ENCODE measurements at places on chromosomes 2 and 18. TPM values are rescaled to one million over a fixed set of nuclear protein-coding genes. Genes with fewer than 3 reads are reported as not detected.

The KIAA2012 gene
- total RNA-seq, result not detected

The PCARE gene
- not detected for total RNA-seq

The GPBAR1 gene
- total RNA-seq, result 49.3 TPM

The WNT10A gene
- total RNA-seq, result 0.12 TPM

The RGPD3 gene
- 0.14 TPM for total RNA-seq

The TSPYL6 gene
- total RNA-seq, result not detected

The C1GALT1C1L gene
- total RNA-seq, result 0.92 TPM

- DNase-seq, result no peak
Observed at GRCh38 chr2:165144315-165144714, 59.5 kb downstream of the SCN3A start.

- no peak for DNase-seq
Observed at GRCh38 chr2:234164493-234165413, 114.3 kb downstream of the SPP2 start.

GRCh38 chr2:193743089-193743488, 1548.4 kb upstream of the TMEFF2 start:
- no peak for DNase-seq

DNA sequence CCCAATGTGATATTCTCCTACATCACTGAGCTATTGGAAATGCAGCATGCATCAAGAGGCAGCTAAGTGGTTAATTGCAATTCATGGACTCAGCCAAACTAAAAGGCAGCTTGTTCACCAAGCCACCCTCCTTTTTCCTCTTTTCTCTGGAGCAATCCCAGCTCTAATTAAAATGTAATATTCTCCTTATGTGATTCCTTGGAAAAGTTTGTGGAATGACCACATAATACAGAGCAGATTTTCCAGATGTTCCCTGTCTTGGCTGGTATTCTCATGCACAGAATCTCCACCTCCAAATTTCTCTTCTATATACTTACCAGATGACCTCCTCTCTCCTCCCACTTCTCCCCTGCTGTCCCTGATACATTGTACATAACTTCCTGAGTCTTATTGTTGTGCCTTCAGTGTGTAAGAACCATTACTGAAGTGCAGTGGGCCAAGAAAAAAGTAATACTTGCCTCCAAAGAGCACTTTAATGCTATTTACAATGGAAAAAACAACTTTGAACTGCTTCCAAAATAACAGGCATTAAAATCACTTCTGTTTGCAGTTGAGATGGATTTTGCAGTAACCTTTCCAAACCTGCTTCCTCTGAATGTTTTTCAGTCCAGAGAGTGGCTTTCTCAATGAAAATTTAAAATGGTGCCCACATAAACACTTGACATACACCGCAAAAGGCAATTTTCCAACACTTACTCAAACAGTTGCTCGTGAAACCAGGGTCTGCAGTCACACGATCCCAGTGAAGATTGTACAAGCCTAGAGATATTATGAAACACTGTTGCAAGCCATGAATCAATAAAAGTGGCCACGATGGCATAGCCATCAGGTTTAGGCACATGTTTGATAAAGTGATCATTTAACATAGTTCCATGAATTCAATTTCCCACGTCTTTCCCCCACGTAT, 258.0 kb downstream of the MTX2 start:
- DNase-seq, result no peak

GRCh38 chr2:12488352-12489318, 228.1 kb upstream of the TRIB2 start:
- DNase-seq, result no peak

DNA sequence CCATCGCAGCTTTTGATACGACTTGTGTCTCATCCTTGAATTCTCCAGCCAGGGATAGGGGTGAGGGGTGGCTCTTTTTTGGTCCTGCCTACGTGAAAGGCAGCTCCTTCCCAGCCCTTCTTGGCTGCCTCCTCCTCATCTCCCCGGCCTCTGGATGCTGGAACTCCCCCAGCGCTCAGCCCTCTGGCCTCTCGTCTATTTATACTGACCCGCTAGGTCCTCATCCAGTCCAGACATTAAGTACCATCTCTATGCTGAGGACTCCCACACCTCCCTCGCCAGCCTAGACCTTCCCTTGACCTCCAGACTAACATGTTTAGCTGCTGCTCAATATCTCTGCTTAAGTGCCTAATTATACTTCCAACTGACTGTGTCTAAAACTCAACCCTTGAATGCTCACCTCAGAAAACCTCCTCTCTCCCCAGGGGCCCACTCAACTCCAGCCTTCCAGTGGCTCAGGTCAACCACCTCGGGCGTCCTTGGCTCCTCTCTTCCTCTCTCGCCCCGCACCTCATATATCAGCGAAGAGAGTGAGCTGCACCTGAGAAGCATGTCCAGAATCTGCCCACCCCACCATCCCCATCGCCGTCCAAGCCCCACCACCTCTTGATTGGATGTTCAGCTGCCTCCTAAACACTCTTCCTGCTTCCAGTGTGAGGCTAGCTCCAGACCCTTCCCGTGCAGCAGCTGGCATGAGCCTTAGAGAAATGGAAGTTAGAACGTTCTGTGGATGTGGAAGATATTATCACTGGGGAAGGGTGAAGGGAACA, 34.8 kb downstream of the TOGARAM2 start:
- DNase-seq, result no peak

GRCh38 chr2:61671561-61672315, 133.6 kb upstream of the XPO1 start:
- DNase-seq, result no peak

- no peak for DNase-seq
Observed at GRCh38 chr2:102637358-102637757, 18.0 kb downstream of the SLC9A2 start.

GRCh38 chr2:52879561-52879960, 888.0 kb upstream of the CHAC2 start:
- DNase-seq, result no peak

- no peak for DNase-seq
Observed at GRCh38 chr2:76251342-76251741, 540.6 kb upstream of the GCFC2 start.

- DNase-seq, result no peak
Observed at GRCh38 chr2:174412256-174412655, 16.7 kb downstream of the SCRN3 start.

- DNase-seq, result no peak
Observed at GRCh38 chr2:241088376-241088775, 13.7 kb downstream of the MTERF4 start.

DNA sequence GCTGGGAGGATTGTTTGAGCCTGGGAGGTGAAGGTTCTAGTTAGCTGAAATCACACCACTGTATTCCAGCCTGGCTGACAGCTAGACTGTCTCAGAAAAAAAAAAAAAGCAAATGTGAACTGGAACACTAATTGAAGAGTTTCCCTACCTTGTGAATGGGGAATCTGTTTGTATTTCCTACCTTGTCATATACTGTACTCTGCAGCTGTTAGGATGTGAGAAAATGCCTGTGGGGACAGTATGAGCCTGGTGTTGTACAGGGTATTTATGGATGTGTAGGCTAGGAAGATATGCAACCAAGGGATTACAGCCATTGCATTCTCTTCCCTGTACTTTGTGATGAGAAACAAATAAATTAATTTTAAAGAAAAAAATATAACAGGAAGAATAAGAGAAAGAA, 113.3 kb upstream of the FAM117B start:
- no peak for DNase-seq

GRCh38 chr2:137173463-137173862, 408.1 kb downstream of the THSD7B start:
- DNase-seq, result no peak

- no peak for DNase-seq
Observed at GRCh38 chr2:167950571-167950970, 296.8 kb downstream of the STK39 start.

GRCh38 chr2:62040926-62041325, 135.5 kb downstream of the COMMD1 start:
- no peak for DNase-seq

DNA sequence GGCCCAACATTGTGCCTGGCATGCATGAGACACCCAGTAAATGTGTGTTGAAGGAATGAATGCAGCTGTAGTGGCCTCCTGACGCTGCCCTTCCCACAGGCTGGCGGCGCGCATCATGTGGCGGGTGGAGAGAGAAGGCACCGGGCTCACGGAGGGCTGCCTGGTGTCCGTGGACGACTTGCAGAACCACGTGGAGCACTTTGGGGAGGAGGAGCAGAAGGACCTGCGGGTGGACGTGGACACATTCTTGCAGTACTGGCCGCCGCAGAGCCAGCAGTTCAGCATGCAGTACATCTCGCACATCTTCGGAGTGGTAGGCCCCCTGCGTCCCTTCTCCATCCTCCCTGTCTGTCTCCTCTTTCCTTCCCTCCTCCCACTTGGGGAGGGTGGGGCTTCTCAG, 20.1 kb downstream of the SMYD1 start:
- DNase-seq, result no peak

- DNase-seq, result no peak
Observed at GRCh38 chr2:240469239-240469636, 33.8 kb downstream of the GPC1 start.

All from mucosa of gallbladder (tissue), 1 donor.